Left hindlimb (tissue), 1 donor: ENCODE measurements at places on chromosomes 6 and 20.
A peak's percentile ranks its signal among the peaks of the same experiment; 100 is the strongest.

DNA sequence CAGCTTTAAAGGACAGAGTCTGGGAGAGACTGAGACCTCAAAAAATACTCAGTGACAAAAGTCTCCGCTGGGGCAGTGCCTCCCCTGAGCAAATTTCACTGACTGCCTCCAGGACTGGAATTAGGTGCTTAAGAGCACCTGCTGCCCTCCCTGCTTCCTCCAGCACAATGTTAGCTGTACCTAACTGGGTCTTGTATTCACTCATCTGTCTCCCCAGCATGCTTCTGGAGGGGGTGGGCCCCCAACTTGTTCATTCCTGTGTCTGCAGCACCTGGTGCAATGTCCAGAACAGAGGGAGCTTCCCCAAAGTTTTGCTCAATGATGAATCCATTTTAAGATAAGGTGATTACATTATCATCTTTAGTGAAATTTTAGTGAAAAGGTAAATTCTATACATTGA lies 650.7 kb downstream of the KIF16B start:
- no peak for DNase-seq

DNA sequence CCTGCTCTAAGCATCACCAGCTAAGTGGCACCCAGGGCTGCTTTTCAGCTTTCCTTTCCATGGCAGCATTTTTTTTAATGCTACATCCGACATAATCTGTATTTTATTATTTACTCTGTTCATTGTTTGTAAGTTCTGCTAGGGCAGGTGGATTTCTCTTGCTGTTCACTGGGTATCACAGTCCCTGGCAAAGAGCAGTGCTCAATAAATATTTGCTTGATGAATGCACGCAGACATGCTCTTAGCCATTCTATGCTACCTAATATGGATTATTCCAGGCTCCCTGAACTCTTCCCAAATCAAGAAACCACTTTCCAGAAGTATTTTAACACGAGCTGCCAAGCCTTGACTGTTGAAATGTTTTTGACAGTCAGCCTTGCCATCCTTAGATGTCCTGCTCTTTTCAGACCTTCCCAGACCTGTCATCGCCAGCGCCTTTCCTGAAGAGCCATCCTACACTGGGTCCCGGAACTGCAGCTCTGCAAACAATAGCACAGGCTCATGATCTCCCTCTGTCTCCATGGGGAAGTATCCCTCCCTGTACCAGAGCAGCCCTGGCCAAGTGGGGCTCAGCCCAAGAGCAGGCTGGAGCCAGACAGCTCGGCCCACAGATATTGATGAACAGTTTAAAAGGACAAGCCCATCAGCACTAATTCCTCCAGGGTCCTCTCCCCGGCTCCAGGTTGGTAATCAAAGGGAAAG lies 136.5 kb upstream of the CDH4 start:
- DNase-seq, result no peak

- DNase-seq, result no peak
Observed at GRCh38 chr20:57507477-57507876, 17.5 kb downstream of the CTCFL start.

DNA sequence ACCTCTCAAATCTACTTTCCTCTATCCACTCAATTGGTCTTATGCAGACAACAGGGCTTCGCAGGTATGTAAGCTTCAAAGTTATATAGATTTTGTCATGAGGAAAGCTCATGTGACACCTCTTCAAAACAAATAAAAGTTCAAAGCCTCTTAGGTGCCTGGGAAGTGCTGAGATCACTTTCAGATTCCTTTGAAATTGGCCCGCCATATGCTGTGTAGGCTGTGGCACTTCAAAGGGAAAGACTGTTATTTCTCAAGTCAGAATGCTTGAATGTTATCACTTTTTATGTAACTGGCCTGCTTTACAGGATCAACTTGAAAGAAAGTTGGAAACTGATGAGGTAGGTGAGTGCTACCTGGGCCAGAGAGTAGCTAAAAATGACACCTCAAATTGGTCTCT lies 67.1 kb upstream of the GFRAL start:
- DNase-seq, result no peak

DNA sequence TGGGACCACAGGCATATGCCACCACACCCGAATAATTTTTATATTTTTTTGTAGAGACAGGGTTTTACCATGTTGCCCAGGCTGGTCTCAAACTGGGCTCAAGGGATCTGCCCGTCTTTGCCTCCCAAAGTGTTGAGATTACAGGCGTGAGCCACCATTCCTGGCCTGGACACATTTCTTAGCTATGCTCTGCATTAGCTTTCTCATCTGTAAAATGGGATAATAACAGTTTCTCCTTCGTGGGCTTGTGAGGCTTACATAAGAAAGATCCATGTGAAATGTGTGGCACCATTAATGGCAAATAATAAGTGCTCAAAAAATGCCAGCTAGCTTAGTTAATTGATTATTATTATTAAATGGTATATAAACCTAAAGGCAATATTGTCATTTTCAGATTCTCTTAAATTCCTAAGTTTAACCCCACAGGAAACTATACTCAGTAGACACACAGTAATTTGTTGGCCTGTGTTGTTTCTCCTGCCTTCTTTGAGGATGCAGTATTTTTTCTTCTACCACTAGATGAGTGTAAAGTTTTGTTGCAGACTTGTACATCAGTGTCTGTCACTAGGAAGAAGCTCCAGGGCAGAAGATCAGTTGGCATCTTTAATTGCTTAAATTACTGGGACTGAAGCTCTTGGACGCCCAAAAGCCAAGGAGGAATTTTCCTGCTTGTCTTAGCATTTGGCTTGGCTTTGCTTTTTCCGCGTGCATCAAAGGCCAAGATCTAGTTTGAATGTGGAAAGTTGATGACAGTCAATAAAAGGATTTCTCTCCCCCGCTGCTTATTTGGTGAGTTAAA lies 162.3 kb upstream of the ZNF217 start:
- no peak for DNase-seq

- peak; percentile 78 for DNase-seq
Observed at GRCh38 chr20:63230800-63231268, 4.9 kb upstream of the BIRC7 start.

DNA sequence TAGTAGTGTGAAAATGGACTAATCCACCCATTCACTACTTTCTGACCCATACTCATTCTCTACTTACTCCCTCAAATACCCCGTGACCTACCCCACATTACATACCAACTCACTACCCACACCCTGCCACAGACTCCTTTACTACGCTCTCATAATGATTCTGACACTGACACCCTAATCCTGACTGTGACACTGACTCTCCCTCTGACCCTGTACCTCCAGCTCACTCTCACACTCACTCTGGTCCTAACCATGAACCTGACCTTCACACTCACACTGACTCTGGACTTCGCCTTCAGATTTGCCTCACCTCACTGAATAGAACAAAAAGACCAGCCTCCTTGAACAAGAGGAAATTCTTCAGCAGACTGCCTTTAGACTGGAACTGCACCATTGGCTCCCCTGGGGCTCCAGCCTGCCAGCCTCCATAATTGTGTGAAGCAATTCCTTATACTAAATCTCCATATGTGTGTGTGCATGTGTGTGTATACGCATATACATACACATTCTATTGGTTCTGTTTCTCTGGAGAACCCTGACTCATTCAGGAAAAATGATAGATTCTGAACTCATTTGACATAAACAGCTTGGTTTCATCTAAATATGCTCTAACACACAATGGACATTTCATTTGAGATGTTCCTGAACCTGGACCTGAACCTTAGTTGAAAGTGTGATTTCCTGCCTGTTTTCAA lies 10.5 kb upstream of the ZNF343 start:
- DNase-seq, result no peak

GRCh38 chr6:3750317-3751076 lies 1.0 kb downstream of the PXDC1 start:
- DNase-seq, result peak; percentile 90

GRCh38 chr20:62042025-62042820 lies 23.5 kb downstream of the TAF4 start:
- no peak for DNase-seq

DNA sequence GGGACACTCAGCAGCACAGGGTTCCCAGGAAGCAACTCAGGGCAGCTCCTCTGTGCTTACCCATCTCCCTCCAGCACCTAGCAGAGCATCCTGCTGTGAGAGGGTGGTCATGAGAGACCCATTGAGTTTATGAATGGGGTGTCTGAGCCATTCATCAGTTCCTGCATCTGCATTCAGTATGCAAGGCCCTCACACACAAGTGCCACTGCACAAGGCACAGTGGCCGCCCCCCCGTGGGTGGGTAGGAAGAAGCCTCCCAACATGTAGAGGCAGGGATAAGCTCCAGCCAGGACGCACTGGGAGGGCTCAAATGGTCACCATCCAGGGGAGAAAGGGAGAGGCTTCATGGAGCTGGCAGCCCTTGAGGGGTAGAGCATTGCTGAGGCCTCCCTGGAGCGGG lies 43.0 kb downstream of the FOXP4 start:
- DNase-seq, result no peak

GRCh38 chr6:67221226-67221625 lies 1413.9 kb upstream of the ADGRB3 start:
- no peak for DNase-seq

DNA sequence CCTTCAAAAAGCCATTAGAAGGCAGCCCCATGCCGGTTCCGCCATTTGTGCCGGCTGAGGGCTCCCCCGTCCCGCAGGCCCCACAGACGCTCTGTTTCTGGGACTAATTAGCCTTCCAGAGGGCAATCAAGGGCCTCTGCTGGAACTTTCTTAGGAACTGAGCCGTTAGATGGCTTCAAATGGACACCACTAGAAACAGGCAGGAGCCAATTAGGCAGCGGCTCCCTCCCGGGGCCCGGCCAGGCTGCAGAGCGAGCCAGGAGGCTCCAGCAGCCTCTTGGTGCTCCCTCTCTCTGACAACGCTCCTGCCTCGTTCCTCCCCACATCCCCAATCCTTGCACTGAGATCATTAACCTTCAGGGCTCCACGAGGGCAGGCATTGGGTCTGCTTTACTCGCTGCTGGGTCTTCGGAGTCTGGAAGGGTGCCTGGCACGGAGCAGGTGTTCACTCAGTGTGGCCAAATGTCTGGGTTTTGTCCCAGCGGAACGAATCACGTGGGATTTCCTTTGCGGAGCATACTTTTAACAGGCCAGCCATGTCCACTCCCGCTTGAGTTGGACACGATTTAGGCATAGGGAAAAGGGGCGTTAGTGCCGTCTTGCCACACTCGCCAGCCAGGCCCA lies 98.3 kb downstream of the TMEM242 start:
- DNase-seq, result no peak

DNA sequence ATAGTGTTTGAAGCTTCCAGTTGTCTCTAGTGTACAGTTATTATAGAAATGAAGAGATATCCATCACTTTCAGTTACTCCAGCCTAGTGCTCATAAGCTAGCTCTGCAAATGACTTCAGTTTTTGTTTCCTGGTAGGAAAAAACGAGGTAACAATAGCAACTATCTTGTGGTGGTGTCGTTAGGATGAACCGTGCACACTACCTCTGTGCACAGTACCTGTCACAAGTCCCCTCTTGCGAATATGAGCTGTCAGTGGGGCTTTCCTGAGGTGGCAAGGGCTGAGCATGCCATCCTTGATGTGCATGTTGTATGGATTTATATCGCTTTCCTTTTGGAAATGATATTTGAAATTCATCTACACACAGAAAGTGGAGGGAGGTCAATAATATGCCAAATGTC lies 151.8 kb downstream of the ARID1B start:
- DNase-seq, result no peak

DNA sequence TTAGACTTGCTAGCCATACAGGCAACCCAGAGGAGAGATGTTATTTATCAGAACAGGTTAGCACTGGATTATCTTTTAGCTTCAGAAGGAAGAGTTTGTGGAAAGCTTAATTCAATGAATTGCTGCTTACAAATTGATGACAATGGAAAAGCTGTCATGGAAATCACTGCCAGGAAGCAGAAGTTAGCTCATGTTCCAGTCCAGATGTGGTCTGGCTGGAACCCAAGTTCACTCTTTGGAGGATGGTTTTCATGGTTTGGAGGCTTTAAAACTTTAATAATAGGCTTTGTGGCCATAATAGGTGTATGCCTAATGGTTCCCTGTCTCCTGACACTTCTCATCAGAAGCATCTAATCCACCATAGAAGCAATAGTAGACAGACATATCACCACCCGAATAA lies 699.0 kb downstream of the PHF3 start:
- DNase-seq, result no peak

GRCh38 chr20:17281478-17281877 lies 54.6 kb downstream of the PCSK2 start:
- DNase-seq, result no peak
